ENCODE measurements at places on chromosomes 2 and 18. TPM values are rescaled to one million over a fixed set of nuclear protein-coding genes. Genes with fewer than 3 reads are reported as not detected.

CAPN13 gene
- polyA plus RNA-seq: not detected

DNA sequence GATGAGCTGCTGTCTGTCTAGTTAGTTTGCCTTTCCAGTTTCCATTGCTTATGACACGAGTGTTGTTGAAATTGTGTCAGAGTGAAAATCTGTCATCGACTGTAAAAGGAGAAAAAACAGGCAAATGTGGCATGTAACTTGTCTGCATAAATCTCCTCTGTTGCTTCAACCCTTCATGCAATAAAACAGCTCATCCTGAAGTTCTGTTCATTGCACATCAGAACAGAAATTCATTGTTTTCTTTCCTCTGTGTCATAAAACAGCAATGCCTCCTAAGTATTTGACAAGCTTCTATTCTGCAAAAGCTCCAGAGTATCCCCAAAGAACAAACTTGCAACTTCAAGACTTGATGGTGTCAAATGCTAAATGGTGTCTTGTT is 432.1 kb downstream of the MEIS1 start:
- no peak for DNase-seq

- DNase-seq: no peak
These were observed 79.9 kb downstream of the MYO5B start for GRCh38 chr18:50115095-50115494.

PARD3B gene
- 0.87 TPM for polyA plus RNA-seq

DNA sequence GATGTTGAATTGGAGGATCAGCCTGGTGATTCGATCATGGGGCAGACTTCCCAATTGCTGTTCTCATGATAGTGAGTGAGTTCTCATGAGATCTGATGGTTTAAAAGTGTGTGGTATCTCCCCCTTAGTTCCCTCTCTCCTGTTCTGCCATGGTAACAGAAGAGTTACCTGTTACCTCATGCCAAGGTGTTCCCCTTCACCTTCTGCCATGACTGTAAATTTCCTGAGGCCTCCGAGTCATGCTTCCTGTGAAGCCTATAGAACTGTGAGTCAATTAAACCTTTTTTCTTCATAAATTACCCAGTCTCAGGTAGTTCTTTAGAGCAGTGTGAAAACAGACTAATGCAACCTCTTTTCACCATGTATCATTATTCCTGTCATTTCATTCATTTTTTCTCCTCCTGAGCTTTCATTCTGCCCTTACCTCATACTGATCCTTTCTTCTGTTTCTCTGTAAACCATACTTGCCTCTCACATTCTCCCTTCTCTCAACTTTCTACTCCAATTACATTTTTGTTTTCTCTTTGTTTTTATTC is 22.0 kb downstream of the STARD6 start:
- no peak for DNase-seq

DNA sequence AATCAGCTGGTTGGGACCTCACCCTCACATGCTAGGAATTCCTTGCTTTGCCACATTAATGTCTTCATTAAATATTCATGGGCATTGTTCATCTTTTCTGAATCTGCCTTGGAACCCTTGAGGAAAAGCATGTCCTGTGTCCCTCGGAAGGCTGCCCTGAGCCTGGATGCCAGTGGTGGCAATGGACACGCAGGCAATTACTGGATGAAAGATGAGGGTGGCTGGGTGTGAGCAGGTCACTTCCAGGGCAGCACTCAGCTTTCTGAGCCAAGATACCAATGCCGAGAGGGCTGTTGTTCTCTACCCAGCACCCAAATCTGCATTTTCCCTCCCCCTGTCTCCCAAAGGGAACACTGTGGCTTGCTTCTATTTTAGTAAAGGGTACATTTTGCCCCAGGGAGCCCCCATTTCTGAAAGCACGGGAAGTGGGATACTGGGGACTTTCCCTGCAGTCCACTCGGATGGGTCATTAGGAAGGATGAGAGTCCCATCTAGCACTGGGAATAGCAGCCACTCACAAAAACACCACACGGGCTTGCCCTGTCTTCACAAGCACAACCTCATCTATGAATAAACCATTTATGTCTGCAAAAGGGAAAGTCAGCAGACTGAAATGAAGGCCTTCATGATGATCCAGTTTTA is 234.8 kb downstream of the SOX11 start:
- peak; percentile 38 for DNase-seq

GRCh38 chr2:217061916-217062505 is 202.1 kb upstream of the TNP1 start:
- DNase-seq: no peak

DNA sequence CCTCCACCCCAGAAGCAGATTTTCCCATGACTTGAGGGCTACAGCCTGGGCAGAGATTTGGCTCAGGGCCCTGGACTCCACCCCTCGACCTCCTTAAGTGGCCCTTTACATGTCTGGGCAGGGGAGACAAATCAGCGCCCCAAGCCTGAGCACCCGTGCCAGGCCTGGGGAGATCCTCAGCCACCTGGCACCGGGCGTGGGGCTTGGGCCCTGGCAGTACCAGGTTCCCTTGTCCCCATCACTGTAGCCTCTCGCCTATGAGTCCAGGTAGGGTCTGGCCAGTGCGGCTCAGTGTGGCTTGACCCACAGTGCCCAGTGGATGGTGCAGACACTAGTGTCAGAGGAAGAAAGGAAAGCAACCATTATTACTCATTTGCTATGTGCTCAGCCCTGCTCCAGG is 22.0 kb upstream of the DNMT3A start:
- no peak for DNase-seq

SPATA3 gene
- polyA plus RNA-seq: not detected

DNA sequence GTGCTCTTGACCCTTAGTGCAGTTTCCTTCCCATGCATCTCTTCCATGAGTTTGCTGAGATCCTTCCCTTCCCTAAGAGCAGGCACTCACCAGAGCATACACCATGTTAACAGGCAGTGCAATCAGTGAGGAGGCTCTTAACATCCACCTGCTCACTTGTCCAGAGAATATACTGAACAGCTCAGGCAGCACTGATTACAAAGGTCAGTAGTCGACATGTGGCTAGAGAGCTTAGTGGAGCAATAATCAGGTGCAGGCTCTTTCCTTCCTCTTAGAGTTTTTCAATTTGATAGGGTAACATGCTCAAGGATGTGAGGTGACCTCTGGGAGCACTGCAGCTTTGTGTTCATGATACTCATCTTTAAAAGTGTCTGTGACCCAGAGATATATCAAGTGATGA is 144.1 kb upstream of the SETBP1 start:
- DNase-seq: no peak

All from SK-N-SH (cell line).